ENCODE measurements at places on chromosomes 1 and 21.
A peak's percentile ranks its signal among the peaks of the same experiment; 100 is the strongest.

- DNase-seq = no peak
Observed at GRCh38 chr21:23014021-23014420, 2015.8 kb downstream of the NCAM2 start.

DNA sequence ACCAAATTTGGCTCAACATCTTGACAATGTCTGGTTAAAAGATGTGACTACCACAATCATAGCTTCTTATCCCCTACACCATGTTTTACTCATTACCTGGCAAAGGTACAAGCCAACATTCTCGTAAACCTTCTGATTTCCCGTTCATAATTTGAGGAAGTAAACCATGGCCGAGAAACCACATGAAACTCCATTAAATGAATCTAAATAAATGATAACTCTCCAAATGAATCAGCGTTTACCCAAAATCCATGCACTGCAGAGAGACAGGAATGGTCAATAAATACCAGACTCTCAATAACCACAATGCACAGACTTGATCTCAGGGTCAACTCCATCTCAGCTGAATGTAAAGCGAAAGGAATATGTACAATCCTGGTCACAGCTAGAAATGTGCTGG is 125.2 kb downstream of the TYW3 start:
- no peak for DNase-seq

DNA sequence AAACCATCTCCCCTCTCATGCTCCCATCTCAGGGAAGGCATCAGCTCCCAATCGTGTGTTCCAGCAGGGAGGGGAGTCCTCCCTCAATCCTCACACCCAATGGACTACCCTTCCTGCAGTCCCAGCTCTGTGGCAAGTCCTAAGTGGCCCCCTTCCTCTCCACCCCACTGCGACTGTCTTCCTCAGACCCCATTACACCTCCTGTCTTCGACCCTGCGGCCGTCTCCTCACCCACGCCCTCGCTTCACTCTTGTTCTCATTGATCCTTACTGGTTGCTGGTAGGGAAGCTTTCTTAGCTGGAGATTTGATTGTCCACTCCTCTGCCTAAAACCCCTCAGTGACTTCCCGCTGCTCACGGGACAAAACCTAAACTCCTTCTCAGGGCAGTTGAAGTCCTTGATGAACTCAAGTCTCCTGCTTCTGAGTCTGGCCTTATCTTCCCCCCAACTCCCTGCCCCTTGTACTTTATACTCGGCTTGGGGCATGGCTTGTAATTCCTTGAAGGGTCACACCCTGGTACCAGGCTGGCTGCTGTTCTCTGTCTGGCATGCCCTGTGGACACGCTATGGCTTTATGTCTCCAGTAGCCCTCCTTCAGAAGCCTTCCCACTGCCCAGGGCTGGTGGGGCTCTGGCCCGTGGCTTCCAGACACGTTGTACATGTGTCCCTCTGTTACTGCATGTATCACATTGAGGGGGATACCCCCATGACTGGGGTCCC is 2.3 kb upstream of the EPS8L3 start:
- no peak for DNase-seq

- DNase-seq = no peak
Observed at GRCh38 chr1:196063294-196063693, 544.9 kb downstream of the KCNT2 start.

GRCh38 chr1:59143133-59143487 is 153.8 kb upstream of the FGGY start:
- peak; percentile 30 for DNase-seq

DNA sequence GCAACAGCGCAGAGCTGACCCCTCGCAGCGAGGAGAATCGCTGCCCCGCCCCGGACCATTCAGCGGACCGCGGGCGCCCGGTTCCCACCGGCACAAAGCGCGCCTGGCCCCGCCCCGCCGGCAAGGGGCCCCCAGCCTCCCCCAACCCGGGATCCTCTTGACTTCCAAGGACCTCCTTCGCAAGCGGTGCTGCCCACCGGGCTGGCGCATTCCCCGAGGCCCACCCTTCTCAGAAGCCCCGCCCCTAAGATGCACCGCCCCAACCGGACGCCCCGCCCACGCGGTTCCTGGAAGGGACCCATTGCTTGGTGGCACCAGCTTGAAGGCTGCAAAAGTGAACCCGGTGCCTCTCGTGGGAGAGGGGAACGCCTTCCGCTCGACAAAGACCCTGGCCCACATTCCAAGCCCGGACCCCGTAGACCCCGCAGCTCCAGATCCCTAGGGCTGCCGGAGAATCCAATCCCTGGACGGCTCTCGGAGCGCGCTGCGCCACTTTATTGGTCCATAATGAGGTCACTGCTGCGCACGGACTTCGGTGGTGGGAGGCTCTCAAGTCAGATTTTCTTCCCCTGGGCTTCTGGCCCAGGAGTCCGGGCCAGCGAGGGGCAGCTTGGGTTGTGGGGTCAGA is 2.0 kb downstream of the HES3 start:
- DNase-seq = no peak

GRCh38 chr1:157844089-157844830 is 2.7 kb upstream of the CD5L start:
- no peak for DNase-seq

DNA sequence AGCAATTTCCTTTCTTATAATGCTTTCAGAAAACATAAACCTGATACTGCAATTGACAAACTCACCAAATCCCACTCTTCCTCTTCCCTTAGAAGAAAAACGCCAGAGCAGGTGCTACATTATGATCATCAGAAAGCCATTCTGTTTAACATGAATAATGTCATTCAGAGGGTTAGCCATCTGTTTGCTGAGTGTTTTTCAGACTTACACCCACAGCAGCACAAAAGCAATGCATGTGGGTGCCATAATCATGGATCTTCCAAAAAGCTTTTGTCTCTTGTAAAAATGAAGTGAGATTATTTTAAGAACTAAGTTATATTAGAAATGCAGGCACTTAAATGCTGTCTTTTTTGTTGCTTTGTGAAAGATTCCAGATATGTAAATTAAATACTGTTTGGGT is 204.6 kb upstream of the TMPRSS15 start:
- no peak for DNase-seq

- DNase-seq = no peak
Observed at GRCh38 chr1:10639011-10639774, 157.3 kb downstream of the CASZ1 start.

GRCh38 chr1:48803474-48803873 is 26.8 kb upstream of the BEND5 start:
- peak; percentile 22 for DNase-seq

GRCh38 chr1:80531182-80531581 is 1269.6 kb upstream of the ADGRL2 start:
- no peak for DNase-seq
